ENCODE measurements at places on chromosomes 2 and 18.

- H3K27ac ChIP-seq, result peak overlapping the region; percentile 25
- H3K27me3 ChIP-seq, result no peaks in the 10 kb centered on the region
- peak; percentile 92 for DNase-seq
- H3K36me3 ChIP-seq, result no peaks in the 10 kb centered on the region
- H3K4me3 ChIP-seq, result no peak overlapping the region
- peaks cover 4% of the 10 kb centered on the region for H3K4me1 ChIP-seq
Observed at GRCh38 chr2:42562474-42563144, 5.8 kb upstream of the MTA3 start.

DNA sequence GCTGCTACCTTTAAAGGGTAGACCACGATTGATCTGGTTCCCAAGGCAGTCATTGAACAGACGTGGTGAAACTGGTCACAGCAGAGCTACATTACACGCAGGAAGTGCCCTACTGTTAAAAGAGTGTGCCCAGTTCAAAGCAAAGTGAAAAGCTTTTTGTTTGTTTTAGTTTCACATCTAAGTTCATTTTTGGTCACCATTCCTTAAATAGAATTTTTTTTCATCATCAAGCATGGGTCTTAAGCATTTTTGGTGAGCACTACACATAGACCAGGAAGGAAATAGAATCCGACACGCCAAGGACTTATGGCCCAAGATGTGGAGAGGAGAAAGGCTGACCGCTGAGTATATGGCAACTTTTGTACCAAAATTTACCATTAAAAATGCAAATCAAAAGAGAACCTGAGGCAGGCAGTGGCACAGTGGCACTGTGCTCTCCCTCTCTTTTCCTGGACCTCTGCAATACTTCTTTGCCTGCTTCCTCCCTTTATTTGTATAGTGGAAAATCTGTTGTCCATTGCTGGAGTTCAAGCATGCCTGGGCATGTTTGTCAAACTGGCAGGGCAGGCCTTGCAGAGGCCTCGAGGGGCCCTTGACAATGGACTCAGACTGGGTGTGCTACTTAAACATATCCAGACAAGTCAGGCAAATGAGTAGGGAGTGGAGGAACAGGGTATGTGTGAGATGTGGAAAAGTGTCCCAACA is 42.6 kb upstream of the HNRNPA3 start:
- no peaks in the 10 kb centered on the region for H3K27me3 ChIP-seq
- H3K4me1 ChIP-seq, result peaks cover 17% of the 10 kb centered on the region
- no peaks in the 10 kb centered on the region for H3K36me3 ChIP-seq
- DNase-seq, result no peak
- H3K4me3 ChIP-seq, result no peak overlapping the region
- peak overlapping the region; percentile 48 for H3K27ac ChIP-seq

DNA sequence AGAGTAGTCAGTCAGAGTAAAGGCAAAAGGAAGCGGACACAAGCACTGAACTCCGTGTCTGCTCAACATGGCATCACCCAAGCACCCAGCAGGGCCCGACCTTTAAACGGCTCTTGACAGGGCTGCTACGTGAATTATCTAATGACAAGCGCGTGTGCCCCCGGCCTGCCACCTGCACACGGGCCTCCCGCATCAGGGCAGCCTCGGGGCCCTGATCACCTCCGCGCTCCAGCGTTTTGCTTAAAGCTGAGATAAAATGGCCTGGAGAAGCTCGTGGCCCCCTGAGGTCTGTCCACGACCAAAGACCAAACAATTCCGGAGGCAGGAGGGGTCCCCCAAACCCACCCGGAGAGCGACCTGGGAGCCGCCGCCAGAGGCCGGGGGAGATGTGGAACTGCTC is 376 bp downstream of the NDUFA10 start:
- H3K27me3 ChIP-seq, result no peaks in the 10 kb centered on the region
- H3K4me1 ChIP-seq, result peaks cover 5% of the 10 kb centered on the region
- peak overlapping the region; percentile 97 for H3K4me3 ChIP-seq
- DNase-seq, result peak; percentile 58
- no peaks in the 10 kb centered on the region for H3K36me3 ChIP-seq

GRCh38 chr2:30276455-30276911 is 45.1 kb downstream of the LBH start:
- H3K4me1 ChIP-seq, result peaks cover 5% of the 10 kb centered on the region
- no peak overlapping the region for H3K27ac ChIP-seq
- H3K27me3 ChIP-seq, result no peaks in the 10 kb centered on the region
- H3K36me3 ChIP-seq, result no peaks in the 10 kb centered on the region
- H3K4me3 ChIP-seq, result no peak overlapping the region
- DNase-seq, result peak; percentile 72

- DNase-seq, result no peak
- no peak overlapping the region for H3K27ac ChIP-seq
- peaks cover 38% of the 10 kb centered on the region for H3K36me3 ChIP-seq
Observed at GRCh38 chr2:96247009-96247408, 18.8 kb downstream of the TMEM127 start.

DNA sequence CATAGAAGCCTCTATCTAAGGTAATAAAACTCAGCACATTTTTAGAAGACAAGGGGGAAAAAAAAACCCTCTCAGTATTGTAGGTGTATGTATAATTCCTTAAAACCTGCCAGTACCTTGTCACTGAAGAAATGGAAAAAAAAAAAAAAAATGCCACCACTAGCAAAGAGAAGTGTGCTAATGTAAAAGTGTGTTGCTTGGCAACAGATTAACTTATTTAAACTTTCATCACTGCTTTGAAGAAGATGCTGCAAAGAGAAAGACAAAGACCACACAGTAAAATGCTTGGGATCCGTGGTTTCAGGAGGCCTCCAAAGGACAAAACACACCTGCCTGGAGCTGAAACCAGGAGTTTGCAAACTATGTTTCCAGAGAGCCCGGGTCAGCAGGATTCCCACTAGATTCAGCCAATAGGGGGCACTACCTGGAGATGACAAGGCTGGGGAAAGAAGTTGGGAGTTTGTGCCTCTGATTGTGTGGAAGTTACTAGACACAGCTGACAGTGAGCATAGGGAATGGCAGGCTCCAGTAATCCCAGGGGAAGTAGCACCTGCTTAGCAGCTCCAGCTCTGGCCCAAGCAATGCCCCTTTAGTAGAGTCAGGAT is 169.1 kb upstream of the TRIB2 start:
- H3K27me3 ChIP-seq, result no peaks in the 10 kb centered on the region
- no peaks in the 10 kb centered on the region for H3K36me3 ChIP-seq
- DNase-seq, result no peak
- no peaks in the 10 kb centered on the region for H3K4me1 ChIP-seq

DNA sequence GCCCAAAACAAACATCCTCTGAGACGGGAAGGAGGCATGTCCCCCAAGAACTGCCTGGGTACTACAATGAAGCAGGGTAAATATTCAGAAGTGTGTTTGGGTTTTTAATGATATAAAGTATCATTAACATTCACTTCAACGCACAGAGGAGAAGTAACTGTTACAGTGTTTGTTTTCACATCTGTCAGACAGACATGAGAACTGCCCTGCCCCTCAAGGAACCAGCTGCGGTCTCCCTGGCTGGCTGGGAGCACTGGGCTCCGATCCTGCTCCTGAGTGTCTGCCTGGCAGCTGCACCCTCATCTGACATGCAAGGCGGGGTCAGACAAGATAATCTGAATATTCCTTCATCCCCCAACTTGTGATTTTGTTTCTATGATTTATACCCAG is 75.6 kb downstream of the MBP start:
- DNase-seq, result no peak
- no peaks in the 10 kb centered on the region for H3K27me3 ChIP-seq
- H3K4me3 ChIP-seq, result no peak overlapping the region
- H3K4me1 ChIP-seq, result peaks cover 14% of the 10 kb centered on the region
- H3K36me3 ChIP-seq, result no peaks in the 10 kb centered on the region

GRCh38 chr2:64363848-64364247 is 90.1 kb upstream of the LGALSL start:
- no peaks in the 10 kb centered on the region for H3K27me3 ChIP-seq
- H3K36me3 ChIP-seq, result no peaks in the 10 kb centered on the region
- DNase-seq, result no peak
- no peak overlapping the region for H3K4me3 ChIP-seq
- H3K27ac ChIP-seq, result no peak overlapping the region

DNA sequence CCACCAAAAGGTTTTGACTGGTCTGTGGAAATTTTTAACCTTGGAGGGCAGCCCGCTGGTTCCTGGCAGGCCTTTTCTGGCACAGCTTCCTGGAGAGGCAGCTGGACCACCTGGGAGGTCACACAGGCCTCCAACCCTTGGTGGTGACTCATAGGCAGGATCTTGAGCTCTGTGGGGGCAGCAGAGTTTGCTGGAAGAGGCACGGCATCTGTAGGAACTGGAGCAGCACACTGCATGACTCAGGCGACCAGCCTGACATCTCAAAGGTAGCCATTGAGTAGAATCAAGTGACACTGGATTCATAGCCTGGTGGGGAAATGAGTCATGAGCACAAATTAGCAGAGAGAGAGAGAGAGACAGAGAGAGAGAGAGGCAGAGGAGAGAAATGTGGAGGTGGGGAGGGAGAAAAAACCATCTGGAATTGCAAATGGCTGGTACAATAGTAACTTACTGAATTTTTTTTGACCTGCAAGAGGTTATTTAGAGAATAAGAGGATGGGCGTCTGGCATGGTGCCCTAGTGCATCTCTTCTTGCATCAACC is 57.4 kb downstream of the TRPM8 start:
- DNase-seq, result no peak
- H3K27me3 ChIP-seq, result no peaks in the 10 kb centered on the region
- no peak overlapping the region for H3K4me3 ChIP-seq
